ENCODE measurements at places on chromosomes 12 and 14.

DNA sequence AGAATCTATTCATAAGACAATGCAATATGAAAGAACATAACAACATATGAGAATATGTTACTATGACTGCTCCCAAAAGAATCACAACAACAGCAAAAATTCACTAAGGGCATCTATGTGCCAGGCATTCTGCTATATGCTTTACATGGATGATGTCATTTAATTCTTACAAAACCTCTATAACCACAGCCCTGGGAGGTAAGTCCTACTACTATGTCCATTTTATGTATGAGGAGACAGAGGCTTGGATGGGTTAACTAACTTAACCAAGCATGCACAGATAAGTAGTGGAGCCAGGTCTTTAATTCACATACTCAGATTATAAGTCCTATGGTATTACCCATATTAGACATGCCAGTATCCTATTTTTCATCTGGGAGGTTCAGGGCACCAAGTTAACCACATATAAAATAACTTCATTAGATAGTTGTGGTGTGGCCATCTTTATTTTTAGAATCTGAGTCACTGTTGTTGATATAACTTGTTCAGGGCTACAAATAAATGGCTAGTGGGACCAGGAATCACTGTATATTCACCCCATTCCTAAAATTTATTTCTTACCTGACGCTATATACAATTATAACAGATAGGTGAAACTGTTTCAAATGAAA is 33.2 kb upstream of the RAD51AP1 start:
- DNase-seq, result no peak

- no peak for DNase-seq
Observed at GRCh38 chr12:59398164-59398563, 197.7 kb upstream of the SLC16A7 start.

DNA sequence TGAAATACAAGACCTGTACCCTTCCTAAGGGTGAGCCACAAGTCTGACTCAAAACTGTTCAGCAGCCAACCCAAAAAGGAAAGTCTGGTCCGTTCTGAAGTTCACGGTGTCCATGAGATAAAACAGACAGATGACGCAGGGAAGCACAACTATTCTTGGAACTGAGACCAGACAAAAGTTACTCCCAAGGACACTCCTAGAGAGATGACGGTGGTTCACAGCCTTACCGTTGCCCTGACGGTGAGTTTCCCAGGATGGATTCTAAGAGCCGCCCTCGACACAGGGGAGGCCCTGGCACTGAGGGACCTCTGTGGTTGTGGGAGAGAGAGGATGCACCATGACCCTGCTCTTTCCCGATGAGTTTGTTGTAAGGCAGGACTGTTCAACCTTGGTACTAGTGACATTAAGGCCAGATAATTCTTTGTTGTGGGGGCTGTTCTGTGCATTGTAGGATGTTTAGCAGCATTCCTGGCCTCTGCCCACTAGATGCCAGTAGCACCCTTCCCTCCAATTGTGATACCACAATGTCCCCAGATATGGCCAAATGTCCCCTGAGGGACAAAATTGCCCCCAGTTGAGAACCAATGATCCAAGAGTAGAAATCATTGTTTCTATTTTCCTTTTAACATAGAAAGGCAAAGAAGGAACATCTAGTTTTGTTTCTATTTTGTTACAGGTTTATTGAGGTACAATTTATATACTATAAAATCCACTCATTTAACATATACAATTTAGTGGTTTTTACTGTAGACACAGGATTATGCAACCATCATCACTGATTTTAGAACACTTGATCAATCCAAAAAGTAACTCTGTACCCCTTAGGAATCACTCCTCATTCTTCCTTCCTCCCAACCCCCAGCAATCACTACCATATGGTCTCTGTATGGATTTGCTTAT is 23.0 kb downstream of the OR10P1 start:
- no peak for DNase-seq

- no peak for DNase-seq
Observed at GRCh38 chr14:33061667-33062325, 123.1 kb downstream of the NPAS3 start.

GRCh38 chr12:24756479-24757024 is 192.3 kb downstream of the BCAT1 start:
- no peak for DNase-seq

- no peak for DNase-seq
Observed at GRCh38 chr14:92532490-92533163, 19.0 kb downstream of the RIN3 start.

DNA sequence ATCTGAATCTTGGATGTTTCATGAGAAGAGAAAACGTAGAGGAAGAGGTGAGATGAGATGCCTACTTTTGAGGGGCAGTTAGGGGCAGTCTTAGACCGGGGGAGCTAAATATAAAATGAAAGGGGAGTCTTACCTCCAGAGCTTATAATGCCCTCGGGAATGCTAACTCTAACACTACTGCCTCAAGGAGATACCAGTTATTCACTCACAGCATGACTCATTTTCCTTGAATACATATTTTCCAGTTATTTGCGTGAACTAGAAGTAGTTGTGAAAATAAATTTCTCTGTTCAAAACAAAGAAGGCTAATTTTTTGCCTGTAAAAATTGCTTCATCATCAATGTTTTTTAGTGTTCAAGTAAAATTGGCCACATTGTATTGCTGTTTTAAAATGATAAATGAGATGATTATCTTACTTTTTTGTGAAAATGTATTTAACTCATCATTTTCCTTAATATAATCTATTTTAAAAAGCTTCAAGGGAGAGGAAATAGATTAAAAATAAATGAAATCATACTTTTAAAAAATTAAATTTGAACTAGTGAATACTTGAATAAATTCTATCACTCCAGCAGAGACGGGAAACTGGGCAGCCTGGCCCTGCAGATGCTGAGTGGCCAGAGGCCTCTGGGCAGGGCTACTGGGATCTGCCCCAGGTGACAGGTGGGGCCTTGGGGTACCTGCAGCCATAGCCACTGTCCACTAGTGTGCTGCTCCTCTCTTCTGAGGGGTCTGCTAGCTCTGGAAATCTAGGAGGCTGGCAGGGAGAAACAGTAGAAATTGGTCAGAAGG is 339.3 kb downstream of the EGLN3 start:
- DNase-seq, result no peak

DNA sequence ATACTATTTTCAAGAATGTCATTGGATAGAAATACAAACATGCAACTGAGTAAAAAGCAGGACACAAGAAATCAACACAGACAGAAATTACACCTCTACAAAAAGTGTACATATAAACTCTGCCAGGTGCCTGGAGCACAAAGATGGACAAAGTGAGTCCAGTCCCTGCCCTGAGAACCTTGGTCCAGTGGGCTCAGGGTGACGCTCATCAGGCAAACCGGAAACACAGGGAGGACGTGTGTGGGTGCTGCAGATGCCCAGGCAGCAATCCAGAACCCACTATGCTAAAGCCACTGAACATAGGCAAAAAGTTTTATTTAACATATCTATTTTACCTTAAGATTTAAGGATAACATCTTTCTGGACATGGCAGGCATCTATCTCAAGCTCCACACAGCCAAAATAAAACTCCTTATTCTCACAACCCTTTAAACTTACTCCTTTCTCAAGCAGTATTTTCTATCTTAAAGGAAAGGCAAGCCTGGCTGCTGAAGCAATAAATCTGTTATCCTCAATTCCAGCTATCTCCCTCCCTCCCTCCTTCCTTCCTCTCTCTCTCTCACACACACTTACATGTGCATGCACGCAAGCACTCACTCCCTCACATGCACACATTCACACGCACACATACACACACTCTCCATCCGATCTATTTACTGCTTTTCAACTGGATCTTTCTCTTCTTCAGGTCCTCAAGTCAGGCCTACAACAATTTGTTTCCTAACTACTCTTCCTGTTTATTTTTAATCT is 10.2 kb downstream of the PPP1R13B start:
- no peak for DNase-seq

GRCh38 chr12:51938726-51939125 is 12.8 kb upstream of the ACVR1B start:
- no peak for DNase-seq

DNA sequence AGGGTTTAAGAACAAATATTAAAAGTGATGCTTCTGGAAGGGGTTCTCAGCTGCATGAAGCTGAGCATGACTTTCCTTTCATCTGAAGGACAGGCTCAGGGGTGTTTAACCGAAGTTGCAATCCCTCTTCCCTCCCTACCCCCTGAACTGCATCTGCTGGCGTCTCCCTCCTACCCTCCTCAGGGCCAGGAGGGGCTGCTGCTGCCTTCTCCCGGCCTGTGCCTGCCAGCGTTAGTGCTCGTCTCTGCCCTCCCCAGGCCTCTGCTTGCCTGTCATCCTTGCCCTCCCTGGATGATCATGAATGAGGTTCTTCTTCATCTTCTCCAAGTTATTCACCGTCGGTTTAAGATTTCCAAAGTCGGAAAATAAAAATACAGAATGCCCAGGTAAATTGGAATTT is 12.2 kb downstream of the SMOC1 start:
- DNase-seq, result no peak

GRCh38 chr12:88743946-88744685 is 163.8 kb upstream of the KITLG start:
- DNase-seq, result no peak

GRCh38 chr12:89439941-89440340 is 84.7 kb downstream of the GALNT4 start:
- no peak for DNase-seq

DNA sequence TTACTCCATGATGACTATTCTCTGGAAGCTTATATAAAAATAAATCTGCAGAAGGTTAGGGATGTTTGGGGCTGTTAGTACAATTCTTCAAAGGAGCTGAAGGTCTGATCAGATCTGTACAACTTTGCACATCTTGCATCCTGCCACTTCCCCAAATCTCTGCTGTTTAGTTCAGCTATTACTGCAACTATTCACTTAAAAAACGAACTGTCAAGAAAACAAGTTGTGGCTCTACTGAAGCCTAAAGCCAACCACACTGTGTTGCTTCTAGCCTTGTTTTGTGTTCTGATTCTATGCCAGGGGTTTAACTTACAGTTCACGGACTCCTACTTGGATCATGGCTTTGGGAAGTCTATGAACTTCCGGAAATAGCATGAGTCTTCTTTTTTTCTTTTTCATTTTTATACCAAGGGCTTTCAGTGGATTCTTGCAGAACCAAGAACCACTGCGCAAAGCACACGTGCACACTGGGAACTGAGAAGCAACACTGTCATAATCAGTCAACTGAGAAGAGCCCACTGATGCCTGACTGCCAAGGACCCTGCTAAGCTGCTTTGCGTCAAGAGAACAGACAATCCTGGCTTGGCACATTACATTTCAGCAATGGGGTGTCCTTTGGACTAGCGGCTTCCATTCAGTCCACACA is 66.3 kb upstream of the EEA1 start:
- no peak for DNase-seq

GRCh38 chr12:117933545-117933944 is 35.2 kb downstream of the KSR2 start:
- DNase-seq, result no peak

DNA sequence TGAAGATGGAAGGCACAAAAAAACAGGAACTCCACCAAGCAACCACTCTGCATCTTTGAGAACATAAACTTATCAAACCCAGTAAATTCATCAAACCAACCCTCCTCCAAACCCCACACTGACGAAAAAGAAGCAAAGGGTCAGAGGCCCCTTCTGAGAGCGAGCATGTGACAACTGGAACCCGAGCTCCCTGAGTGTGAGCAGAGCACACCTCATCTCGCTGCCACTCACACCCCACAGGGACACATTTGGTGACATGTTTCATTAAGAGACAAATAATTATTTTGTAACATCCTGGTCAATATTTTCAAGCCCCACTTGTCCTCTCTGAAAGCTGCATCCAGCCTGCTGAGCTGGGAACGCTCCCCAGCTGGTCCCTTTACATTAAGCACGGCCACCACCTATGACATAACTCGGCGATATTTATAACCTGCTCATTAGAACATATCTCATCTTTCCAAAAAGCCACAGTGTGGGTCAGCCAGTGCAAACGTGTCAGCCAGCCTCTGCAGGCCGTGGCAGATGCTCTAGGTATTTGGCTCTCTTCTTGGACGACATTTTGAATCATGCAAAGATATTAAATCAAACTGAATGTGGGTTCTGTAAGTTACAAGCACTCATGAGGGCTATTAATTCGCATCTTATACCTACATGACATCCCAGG is 120.1 kb downstream of the TTC7B start:
- no peak for DNase-seq

- no peak for DNase-seq
Observed at GRCh38 chr12:105882404-105882803, 256.4 kb downstream of the NUAK1 start.

GRCh38 chr12:49264466-49264872 is 413 bp upstream of the TUBA1C start:
- no peak for DNase-seq
